ENCODE measurements at places on chromosomes 6 and 20.

DNA sequence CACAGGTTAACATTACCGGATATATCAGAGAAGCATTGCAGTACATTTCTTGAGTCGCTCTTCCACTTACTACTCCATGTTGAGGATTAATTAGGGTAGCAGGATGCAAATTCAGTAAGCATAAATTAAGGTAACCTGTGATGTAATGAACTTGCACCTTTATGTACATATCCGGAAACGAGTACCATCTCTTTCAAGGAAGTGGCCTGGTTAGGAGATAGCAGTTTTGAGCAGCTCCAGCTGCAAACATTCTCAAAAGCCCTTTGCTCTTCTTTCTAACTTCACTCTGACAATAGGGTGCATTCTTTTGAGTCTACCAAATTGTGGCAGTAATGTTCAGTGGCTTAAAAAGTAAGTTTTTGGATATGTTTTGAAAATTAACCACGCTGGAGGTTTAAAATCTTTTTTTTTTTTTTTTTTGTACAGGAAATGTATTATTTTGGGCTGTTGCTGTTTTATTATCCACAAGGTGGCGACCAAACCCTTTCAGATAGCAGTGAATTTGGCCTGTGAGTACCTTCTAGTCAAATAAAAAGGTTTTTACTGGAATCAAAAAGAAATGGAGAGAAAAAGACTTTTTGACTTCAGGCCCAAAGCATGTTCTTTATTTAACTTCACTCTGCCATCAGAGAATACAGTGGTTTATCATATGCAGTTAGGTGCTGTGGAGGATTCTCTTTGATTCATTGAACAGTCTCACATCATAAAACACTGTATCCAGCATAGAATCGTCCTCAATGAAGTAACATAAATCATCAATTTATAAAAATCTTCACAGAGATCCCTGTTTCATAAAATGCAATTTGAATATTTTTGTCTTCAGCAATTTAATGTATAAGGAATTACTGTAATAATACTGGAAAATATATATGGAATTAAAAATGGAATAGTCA is 8.9 kb downstream of the FAM217B start:
- DNase-seq: no peak
- H3K27ac ChIP-seq: peak overlapping the region; percentile 97
- no peaks in the 10 kb centered on the region for H3K27me3 ChIP-seq
- peak overlapping the region; percentile 57 for H3K4me3 ChIP-seq

GRCh38 chr6:43096451-43097097 is 20.5 kb downstream of the PTK7 start:
- DNase-seq: no peak
- peaks cover 18% of the 10 kb centered on the region for H3K4me1 ChIP-seq
- H3K36me3 ChIP-seq: no peaks in the 10 kb centered on the region
- no peak overlapping the region for H3K4me3 ChIP-seq
- H3K27ac ChIP-seq: no peak overlapping the region

DNA sequence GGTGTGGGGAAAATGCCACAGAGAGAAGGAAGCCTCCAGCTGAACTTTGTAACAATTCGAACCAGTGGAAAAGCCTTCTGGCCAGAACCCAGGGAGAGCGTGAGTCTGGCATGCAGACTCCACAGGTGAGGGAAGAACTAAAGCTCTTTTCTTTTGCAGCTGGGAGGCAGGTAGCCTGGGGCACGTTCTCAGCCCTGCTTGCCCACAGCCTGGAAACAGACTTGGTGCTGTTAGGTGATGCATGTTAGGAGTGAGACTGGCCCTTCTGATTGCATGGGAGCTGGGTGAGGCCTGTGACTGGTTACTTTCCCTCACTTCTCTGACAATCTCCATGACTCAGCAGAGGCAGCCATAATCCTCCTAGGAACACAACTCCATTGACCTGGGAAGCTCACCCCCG is 34.2 kb downstream of the PROKR2 start:
- no peak overlapping the region for H3K4me3 ChIP-seq
- peaks cover 39% of the 10 kb centered on the region for H3K27me3 ChIP-seq
- H3K27ac ChIP-seq: no peak overlapping the region
- H3K36me3 ChIP-seq: no peaks in the 10 kb centered on the region

DNA sequence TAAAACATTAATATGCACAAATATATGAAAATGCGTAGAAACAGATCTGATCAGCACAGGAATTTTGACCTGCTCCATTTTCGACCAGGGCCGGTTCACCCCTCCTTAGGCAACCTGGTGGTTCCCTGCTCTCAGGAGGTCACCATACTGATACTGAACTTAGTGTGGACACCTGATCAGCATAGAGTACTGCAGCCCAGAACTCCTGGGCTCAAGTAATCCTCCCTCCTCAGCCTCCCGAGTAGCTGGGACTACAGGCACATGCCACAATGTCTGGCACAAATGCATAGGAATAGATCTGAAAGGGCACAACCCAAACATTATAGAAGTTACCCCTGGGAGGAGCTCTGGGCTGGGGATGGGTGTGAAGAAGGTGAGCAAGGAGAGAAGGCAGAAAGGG is 24.7 kb upstream of the DDO start:
- no peak overlapping the region for H3K27ac ChIP-seq
- H3K4me1 ChIP-seq: no peaks in the 10 kb centered on the region
- peaks cover 39% of the 10 kb centered on the region for H3K27me3 ChIP-seq
- no peak for DNase-seq
- peaks cover 2% of the 10 kb centered on the region for H3K36me3 ChIP-seq
- H3K4me3 ChIP-seq: no peak overlapping the region

- H3K4me3 ChIP-seq: no peak overlapping the region
- no peak for DNase-seq
- H3K27ac ChIP-seq: peak overlapping the region; percentile 97
- H3K36me3 ChIP-seq: no peaks in the 10 kb centered on the region
- H3K4me1 ChIP-seq: peaks cover 30% of the 10 kb centered on the region
- H3K27me3 ChIP-seq: no peaks in the 10 kb centered on the region
Observed at GRCh38 chr20:5080384-5080877, 39.3 kb downstream of the PCNA start.

DNA sequence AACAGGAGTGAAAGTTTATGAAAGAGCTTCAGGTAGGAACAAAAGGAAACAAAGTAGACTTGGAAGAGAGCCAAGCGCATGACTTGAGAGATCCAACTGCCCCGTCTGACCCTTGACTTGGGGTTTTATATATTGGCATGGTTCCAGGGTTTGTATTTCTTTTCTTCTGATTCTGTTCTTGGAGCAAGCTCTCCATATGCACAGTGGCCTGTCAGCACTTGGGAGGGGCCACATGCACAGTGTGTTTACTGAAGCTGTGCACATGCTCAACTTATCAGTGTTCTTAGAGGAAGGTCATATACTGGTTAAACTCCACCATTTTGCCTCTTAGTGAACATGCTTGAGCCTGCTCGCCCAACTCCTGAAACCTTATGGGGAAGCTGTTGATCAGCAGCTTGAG is 953.7 kb downstream of the TFAP2A start:
- H3K36me3 ChIP-seq: no peaks in the 10 kb centered on the region
- no peaks in the 10 kb centered on the region for H3K4me1 ChIP-seq
- no peak overlapping the region for H3K27ac ChIP-seq
- no peak overlapping the region for H3K4me3 ChIP-seq
- DNase-seq: no peak
- H3K27me3 ChIP-seq: no peaks in the 10 kb centered on the region

DNA sequence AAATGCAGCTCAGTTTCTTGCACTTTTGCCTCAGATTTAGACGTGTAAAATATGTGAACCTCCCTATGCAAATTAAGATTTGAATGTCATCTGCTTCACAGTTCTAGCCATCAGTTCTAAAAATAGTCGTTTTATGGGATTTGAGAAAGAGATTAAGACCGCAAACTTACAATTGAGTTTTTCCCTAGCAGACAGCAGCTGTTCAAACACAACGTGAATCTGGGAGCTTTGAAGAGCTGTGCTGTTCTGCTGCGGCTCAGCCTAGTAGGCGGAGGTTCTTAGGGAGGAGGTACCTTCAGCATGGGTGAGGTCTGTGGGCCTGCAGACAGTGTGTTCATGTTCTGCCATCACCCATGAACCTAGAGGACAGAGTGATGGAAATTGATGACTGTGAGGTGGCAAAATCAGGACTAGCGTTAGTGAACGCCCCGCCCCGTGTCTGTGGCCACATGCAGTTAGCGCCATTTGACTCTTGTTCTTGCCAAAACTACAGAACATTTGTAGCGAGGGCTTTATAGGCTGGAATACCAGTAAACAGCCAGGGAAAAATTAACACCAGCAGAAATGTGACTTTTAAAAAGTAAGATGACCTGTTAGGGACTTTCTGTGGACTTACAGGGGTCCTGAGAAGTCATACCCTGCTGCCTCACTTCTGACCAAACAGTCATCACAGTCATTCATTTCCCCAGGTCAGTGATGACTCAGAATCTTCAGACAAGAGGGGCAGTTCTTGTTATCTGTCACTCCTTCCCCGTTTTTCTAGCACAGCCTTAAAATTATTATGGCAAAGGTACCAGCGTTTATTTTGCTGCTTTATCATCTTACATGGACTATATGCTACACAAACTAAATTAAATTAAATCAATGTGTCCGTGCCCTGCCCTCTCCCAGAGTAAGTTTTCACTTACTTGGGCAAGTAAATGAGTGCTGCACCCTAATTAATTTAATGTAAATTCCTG is 84.3 kb upstream of the TMEM181 start:
- no peaks in the 10 kb centered on the region for H3K27me3 ChIP-seq
- H3K4me3 ChIP-seq: no peak overlapping the region
- peaks cover 3% of the 10 kb centered on the region for H3K4me1 ChIP-seq
- no peak for DNase-seq

DNA sequence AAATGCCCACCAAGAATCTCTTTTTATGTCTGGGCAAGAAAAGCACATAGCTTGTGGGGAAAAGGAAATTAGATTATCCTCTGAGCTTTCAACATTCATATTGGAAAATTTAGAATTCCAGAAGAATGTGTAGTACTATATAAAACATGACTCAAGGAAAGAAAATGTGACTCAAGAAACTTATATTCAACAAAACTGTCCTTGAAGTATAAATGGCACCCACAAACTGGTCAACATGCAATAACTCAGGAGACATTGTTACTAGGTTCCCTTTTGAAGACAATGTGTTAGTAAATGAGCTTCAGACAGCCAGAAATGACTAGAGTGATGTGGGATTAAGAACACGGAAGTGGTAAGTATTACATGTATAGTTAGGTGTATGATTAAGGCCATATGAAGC is 26.1 kb upstream of the TINAG start:
- H3K36me3 ChIP-seq: no peaks in the 10 kb centered on the region
- H3K4me3 ChIP-seq: no peak overlapping the region
- no peak for DNase-seq
- no peak overlapping the region for H3K27ac ChIP-seq
- H3K4me1 ChIP-seq: no peaks in the 10 kb centered on the region

DNA sequence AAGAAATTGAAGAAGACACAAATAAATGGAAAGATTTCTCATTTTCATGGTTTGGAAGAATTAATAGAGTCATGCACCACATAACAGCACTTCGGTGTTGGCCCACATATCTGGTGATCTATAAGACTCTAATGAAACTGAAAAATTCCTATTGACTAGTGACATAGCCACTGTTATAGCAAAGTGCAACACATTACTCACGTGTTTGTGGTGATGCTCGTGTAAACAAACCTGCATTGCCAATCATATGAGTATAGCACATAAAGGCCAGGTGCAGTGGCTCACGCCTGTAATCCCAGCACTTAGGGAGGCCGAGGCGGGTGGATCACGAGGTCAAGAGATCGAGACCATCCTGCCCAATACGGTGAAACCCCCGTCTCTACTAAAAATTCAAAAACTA is 84.4 kb upstream of the STMND1 start:
- peaks cover 7% of the 10 kb centered on the region for H3K4me1 ChIP-seq
- no peaks in the 10 kb centered on the region for H3K36me3 ChIP-seq
- H3K27me3 ChIP-seq: peaks cover 11% of the 10 kb centered on the region
- no peak for DNase-seq
- H3K4me3 ChIP-seq: no peak overlapping the region
- no peak overlapping the region for H3K27ac ChIP-seq

GRCh38 chr6:30411515-30412207 is 66.7 kb downstream of the RPP21 start:
- H3K27ac ChIP-seq: no peak overlapping the region
- H3K4me1 ChIP-seq: peaks cover 15% of the 10 kb centered on the region
- peaks cover 4% of the 10 kb centered on the region for H3K36me3 ChIP-seq
- H3K4me3 ChIP-seq: peak overlapping the region; percentile 56

DNA sequence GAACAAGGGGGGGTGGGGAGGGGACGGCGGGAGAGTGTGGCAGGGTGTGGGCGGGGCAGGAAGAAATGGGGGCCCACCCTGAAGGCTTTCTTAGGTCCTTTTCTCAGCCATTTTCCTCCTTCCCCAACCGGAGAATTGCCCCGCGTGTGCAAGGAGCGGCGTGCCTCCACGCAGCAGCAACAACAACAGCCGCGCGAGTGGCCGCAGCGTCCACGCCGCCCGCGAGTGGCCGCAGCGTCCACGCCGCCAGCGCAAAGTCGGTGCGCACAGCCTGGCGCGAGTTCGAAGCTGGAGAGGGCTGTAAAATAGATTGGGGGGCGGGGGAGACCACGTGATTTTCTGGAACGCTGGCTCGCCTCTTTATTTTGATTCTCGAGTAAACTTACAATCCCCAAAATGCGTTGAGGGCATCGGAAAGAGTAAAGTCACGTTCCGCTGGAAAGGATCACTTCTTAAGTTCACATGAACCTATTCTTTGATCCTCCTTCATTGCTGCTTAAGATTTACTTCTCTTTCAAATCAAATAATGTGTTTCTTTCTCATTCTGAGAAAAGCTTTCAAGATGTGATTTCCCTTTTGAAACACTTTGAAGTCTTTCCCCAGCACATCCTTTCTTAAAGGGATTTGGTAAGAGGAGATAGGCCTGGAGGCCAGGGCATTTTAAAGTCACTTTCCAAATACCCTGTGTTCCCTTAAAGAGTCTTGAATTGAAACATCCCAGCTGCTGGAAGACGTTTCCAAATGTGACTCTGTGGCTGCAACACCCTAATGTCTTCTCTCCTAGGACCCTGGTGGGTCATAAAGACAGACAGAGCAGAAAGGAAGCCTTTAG is 66.7 kb upstream of the ZNF217 start:
- peak overlapping the region; percentile 92 for H3K27ac ChIP-seq
- H3K4me3 ChIP-seq: peak overlapping the region; percentile 88
- no peak for DNase-seq
- peaks cover 35% of the 10 kb centered on the region for H3K4me1 ChIP-seq
- H3K36me3 ChIP-seq: no peaks in the 10 kb centered on the region

DNA sequence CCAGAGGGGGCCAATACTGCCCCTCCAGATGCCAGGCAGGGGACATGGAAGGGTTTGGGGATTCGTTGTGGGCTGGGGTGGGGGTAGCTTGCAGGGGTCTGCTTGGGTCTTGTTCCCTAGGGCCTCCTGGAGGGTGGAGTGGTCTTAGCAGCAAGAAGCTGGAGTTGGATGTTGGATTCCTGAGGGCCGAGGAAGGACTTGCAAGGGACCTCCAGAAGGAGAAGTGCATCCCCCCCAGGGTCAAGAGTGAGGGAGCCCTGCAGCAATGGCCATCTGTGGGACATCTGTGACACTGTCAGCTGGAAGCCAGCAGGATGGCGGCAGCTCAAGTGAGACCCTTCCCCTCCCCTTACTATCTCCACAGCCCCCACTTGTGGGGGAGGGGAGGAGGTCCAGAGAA is 25.4 kb upstream of the CCN5 start:
- peaks cover 11% of the 10 kb centered on the region for H3K27me3 ChIP-seq
- no peak overlapping the region for H3K4me3 ChIP-seq
- H3K4me1 ChIP-seq: peaks cover 6% of the 10 kb centered on the region
- no peaks in the 10 kb centered on the region for H3K36me3 ChIP-seq

All from T-helper 17 cell (primary cell).